NCI-H510A (cell line): ENCODE measurements at places on chromosomes 2 and 18.

- no peak for DNase-seq
These were observed 403.0 kb upstream of the ID2 start for GRCh38 chr2:8278709-8279354.

- DNase-seq = no peak
These were observed 138.5 kb downstream of the ARHGAP28 start for GRCh38 chr18:6868033-6868432.

DNA sequence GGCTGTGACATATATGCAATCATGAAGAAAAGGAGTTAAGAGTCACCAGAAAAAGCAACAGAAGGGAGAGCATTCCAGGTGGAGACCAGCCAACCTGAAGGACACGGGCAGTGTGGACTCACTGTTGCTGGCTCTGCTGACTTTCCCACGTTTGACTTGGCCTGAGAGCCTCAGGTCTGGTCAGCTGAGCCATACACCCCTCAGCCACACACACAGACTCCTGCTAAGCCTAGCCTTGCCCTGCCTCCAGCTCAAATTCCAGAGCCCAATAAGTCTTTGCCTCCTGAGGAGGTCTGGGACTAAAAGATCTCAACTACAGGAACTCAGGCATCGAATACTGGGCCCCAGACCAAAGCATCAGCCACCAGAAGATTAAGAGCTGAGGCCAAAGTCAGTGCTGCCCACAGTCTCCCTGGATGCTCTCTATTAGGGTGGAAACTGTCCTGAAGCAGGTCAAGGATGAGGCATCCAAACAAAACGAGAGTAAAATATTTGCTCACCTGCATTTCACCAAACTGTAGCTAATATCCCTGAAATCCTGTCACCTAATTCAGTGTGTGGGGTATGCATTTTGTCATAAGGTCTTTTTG, 23.3 kb downstream of the CACNB4 start:
- no peak for DNase-seq

DNA sequence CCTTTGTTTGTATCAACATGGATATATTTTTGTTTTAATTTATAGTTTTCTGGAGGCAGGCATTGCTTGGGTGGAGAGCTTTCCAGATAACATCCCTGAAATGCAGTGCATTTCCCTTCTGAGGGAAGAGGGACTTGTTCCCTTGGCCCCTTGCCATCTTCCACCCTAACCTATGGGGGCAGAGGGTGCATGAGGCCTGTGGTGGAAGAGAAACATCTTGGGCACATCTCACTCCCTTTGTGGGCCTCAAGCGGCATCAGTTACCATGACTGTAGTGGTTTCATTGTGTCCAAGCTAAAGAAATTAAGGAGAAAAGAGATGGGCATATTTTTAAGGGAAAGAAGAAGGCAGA, 5.3 kb upstream of the RPL37A start:
- no peak for DNase-seq
